ENCODE measurements at places on chromosomes 16 and 17.

DNA sequence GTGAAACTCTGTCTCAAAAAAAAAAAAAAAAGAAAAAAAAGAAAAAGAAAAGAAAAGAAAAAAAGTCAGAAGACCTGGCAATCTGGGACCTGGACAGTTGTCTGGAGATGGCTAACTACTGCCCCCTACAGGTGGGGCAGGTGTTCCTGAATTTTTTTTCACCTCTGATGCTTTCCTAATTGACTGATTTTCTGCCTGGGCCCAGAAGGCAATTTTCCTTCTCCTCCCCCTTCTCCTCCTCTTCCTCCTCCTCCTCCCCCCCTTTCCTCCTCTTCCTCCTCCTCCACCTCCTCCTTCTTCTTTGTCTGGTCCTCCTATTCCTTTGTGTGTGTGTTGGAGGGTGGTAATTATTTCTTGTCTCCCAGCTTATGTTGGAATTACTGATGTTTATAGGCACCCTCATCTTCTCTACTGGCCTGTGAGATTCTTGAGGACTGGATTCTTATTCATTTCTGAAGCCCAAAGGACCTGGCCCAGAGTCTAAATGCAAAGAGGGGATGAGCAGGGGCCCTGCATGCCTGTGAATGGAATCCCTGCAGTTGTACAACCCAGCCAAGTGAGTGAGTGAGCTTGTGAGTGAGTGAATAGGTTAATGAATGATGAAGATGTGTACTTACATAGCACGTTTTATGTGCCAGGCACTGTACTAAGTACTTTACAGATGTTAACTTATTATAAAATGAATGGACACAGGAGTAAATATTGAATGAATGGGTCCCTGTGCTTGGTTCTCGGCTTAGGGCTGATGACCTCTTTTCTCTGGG lies 26.9 kb downstream of the IRX5 start:
- DNase-seq, result peak; percentile 31

- no peak for DNase-seq
These were observed 26.8 kb downstream of the C17orf75 start for GRCh38 chr17:32315171-32315570.

- DNase-seq, result no peak
These were observed 129.8 kb upstream of the TOM1L1 start for GRCh38 chr17:54770836-54771235.

- DNase-seq, result peak; percentile 100
These were observed 164.5 kb downstream of the PRKCA start for GRCh38 chr17:66466840-66467367.

DNA sequence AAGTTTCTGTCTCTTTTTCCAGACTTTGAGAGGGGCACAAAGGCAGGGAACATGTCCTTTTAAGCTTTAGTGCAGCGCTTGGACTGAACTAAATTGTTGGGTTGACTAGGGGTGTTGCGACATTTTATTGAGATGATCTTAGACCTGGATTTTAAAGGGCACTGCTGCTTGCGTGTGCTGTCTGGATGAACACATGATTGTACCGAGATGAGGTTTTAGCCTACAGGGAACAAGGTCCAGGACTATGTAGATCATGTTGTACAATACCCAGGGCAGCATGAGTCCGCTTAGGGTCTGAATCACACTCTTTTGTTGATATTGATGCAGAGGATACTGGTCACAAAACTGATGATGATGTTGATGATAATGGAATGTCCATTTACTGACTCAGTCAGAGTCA lies 5.2 kb upstream of the RGS9 start:
- DNase-seq, result peak; percentile 99
